ENCODE measurements at places on chromosomes 3 and 15. TPM values are rescaled to one million over a fixed set of nuclear protein-coding genes. Genes with fewer than 3 reads are reported as not detected.

PDZRN3 gene
- polyA plus RNA-seq: 98.0 TPM

IGSF10 gene
- 9.8 TPM for polyA plus RNA-seq

CCR1 gene
- polyA plus RNA-seq: 7.3 TPM

ESYT3 gene
- 2.4 TPM for polyA plus RNA-seq

- no peak for DNase-seq
Measured at GRCh38 chr3:6807967-6808588, 52.8 kb upstream of the GRM7 start.

- no peak for DNase-seq
Measured at GRCh38 chr3:133089906-133090485, 51.8 kb downstream of the TMEM108 start.

- no peak for DNase-seq
Measured at GRCh38 chr15:90674476-90674875, 42.7 kb upstream of the BLM start.
